ENCODE measurements at places on chromosomes 12 and 14. TPM values are rescaled to one million over a fixed set of nuclear protein-coding genes. Genes with fewer than 3 reads are reported as not detected.

The COX8C gene
- total RNA-seq, result not detected

The SMCO2 gene
- total RNA-seq, result 0.91 TPM

- no peak for DNase-seq
Observed at GRCh38 chr14:91290986-91291385, 46.5 kb upstream of the GPR68 start.

- no peak for DNase-seq
Observed at GRCh38 chr14:80315681-80316080, 104.4 kb upstream of the DIO2 start.

DNA sequence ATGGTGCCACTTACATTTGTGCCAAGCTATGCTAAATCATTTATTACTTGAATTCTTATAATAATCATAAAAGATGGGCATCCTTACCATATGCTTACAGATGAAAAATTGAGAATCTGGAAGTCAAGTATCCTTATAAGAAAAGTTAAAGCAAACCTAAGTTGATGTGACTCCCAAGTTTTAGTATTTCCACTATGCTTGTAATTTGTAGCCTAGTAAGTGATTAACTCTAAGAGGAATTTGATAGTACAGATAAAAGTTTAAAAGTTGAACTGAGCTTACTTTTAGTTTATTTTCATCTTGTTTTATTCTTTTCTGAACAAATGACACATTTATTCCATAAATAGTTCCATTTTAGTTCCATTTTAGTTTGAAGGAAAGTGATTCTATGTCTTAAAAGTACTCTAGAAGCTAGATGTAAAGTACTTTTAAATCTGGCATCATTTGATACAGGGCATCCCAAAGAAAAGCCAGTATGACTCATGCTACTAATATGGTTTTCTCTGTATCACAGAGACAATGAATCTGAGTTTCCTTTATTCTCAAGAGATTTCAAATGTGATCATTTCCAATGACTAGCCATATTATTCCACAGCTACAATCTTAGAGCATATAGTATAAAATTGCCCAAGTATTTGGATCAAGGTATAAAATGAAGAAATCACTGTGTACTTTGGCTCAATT, 596.0 kb downstream of the SLC16A7 start:
- no peak for DNase-seq

DNA sequence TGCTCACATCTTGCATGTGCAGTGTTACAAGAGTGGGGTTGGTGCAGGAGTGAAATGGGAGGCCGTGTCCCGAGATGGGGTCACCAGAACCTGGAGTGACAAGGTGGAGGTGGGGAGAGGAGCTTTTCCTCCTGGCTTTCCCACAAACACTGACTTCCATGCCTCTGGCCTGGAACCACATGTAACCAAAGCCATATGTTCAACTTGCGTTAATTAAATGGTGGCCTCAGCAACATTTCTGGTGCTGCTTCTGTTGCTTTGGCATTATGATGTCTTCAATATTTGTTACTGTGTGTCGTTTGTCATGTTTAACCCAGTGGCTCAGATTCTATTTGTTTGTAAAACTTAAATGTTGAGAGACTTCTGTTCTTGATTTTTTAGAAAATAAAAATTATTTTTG, 110.2 kb downstream of the VCPKMT start:
- no peak for DNase-seq
